ENCODE measurements at places on chromosomes 6 and 20.

DNA sequence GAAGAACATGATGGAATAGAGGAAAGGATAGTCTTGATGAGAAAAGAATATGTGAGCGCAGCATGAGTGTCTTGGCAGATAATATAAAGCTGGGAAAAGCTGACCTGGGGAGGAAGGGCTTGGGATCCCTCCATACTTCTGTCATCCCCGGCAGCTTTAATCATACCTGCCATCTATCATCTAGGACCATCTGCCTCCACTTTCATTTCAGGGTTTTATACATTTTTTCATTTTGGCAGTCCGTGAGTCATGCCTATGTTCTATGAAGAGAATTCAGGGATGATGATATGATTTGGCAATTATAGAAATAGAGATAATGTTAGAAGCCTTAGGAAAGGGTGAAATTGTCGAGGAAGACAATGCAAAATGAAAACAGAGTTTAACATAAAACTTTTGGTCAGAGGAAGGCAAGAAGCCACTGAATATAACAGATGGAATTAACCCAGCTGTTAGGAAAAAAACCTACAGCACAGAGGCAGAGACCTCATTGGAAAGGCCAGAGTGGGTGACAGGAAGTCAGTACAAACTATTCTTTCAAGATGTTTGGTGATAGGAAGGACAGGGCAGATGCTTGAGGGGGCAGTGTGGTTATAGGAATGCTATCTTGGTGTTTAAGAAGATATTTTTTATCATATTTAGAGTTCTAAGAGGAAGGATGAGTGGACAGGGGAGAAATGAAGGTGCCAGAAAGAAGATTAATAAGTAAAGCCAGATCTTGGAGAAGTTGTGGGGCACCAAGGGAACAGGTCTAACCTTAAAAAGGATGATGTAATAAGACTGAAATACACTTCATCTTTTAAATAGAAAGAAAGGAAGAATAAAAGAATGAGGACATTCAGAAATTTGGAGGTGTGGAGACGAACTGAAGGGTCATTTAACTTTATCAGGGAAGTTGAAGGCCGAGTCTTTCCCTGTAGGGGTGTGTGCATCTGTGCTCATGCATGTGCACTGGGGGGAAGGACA lies 37.8 kb downstream of the MARCKS start:
- no peak for DNase-seq

DNA sequence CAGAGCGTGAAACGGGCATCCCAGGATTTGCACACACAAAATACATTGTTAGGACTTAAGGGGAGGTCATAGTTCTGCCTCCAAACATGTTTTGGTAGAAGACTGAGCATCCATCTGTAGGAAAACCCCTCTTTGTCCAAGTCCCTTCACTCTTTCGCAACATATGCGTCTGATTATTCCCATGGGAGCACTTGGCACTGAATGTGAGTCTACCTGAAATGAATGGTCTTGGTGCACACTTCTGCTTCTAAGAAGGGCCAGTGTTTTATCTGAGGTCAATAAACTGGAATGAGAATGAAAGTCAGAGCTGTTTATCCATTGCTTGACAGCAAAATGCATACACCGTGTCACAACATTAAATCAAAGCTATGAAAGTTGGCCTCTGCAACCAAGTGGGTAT lies 33.0 kb downstream of the GJA10 start:
- DNase-seq = no peak

DNA sequence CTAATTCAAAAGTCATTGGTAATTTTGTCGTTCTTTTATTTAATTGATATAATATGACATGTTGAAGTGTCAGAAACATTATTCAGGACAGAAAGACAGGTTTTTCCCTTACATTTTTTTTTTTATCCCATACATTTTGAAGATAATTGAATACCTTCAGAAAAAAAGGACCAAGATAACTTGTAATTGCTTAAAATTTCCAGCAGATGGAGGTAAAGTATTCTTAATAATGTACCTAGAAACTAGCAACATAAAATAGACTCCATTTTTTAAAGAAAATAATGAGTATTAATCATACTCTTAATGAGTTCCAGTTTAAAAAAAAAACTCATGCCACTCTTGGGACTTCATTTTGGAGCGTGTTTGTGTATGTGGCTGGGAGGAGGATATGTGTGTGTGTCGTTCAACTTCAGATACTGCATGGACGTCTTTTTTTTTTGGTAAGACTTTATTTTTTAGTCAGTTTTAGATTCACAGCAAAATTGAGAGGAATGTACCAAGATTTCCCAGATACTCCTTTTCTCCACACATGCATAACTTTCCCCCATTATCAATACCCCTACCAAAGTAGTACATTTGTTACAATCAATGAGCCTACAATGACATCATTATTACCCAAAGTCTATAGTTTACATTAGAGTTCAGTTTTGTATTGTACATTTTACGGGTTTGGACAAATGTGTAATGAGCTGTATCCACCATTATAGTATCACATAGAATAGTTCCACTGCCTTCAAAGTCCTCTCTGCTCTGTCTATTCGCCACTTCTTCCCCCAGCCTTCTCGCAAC lies 79.4 kb downstream of the ROS1 start:
- peak; percentile 41 for DNase-seq

GRCh38 chr6:137821491-137821890 lies 45.6 kb upstream of the TNFAIP3 start:
- DNase-seq = no peak

DNA sequence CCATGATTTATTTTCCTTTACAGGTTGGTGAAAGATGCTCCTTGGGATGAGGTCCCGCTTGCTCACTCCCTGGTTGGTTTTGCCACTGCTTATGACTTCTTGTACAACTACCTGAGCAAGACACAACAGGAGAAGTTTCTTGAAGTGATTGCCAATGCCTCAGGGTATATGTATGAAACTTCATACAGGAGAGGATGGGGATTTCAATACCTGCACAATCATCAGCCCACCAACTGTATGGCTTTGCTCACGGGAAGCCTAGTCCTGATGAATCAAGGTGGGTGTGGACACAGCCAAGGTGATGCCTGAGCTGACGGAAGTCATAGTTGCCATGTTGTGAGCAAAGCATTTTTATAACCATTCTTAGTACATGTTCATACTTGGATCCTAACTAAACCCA lies 34.6 kb upstream of the CALHM6 start:
- DNase-seq = no peak

GRCh38 chr6:131381709-131382093 lies 191.3 kb upstream of the ARG1 start:
- DNase-seq = peak; percentile 38

DNA sequence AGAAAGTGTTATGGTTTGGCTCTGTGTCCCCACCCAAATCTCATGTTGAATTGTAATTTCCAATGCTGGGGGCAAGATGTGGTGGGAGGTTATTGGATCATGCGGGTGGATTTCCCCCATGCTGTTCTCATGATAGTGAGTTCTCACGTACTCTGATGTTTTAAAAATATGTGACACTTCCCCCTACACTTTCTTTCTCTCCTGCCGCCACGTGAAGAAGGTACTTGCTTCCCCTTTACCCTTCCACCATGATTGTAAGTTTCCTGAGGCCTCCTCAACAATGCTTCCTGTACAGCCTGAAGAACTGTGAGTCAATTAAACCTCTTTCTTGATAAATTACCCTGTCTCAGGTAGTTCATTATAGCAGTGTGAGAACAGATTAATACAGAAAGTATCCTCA lies 150.8 kb downstream of the TMEM200A start:
- DNase-seq = no peak

DNA sequence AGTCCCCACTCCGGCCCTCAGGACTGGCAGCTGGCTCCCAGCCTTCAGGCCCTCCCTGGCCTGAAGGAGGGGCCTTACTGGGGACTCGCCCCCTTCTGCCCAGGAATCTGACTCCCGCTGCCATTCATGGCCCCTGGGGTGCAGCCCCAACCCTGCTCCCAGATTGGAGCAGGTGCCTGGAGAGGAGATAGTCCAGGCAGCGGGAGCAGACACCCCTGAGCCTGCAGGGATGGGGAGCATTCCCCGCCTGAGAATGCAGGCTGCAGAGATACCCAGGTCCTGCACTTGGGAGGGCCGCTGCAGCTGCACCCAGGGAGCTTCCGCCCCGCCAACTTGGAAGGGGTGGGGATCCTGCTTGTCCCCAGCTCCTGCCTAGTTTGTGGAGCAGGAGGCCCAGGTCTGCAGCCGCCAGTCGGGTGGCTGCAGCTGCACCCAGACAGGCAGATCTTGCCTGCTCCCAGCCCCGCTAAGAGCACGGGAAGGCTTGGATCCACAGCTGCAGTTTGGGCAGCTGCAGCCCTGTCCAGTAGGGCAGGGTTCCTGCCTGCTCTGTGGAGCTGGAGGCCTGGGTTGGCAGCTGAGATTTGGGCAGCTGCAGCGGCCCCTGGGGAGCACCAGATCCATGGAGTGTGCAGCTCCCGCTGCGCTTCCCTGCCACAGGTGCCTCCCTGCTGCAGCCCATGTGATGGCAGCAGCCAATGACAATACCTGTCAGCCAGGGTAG lies 5.2 kb downstream of the GTSF1L start:
- DNase-seq = no peak

- DNase-seq = peak; percentile 98
Observed at GRCh38 chr6:26031595-26032339, 55.5 kb upstream of the HFE start.

GRCh38 chr6:20056350-20056992 lies 155.8 kb downstream of the MBOAT1 start:
- DNase-seq = peak; percentile 83

DNA sequence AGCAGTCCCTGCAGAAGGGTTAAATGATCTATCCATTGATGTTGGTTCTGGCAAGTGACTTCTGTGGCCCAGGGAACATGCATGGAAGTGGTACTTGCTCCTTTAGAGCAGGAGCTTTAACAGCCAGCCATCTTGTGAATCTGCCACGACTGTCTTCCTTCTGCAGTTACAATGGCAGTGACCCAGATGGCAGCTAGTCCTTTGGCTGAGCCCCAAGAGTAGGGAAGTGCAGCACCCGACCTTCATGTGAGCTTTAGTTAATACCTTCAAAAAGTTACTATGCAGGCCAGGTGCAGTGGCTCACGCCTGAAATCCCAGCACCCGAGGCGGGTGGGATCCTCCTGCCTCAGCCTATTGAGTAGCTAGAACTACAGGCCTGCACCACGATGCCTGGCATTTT lies 66.4 kb downstream of the POPDC3 start:
- DNase-seq = no peak

DNA sequence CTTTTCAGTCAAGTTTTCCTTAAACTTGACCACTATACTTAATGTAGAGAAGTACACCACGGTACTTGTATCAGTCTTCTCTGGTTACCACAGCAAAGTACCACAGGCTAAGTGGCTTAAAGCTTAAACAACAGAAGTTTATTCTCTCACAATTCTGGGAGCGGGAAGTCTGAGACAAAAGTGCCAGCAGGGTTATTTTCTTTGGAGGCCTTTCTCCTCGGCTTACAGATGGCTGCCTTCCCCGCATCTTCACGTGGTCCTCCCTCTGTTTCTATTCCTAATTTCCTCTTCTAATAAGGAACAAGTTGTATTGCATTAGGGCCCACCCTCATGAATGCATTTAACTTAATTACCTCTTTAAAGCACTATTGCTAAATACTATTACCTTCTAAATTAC lies 258.0 kb downstream of the PLCB1 start:
- peak; percentile 3 for DNase-seq

GRCh38 chr6:157909282-157909664 lies 72.4 kb upstream of the SYNJ2 start:
- DNase-seq = no peak

GRCh38 chr20:63643499-63643898 lies 9.7 kb downstream of the STMN3 start:
- DNase-seq = no peak

DNA sequence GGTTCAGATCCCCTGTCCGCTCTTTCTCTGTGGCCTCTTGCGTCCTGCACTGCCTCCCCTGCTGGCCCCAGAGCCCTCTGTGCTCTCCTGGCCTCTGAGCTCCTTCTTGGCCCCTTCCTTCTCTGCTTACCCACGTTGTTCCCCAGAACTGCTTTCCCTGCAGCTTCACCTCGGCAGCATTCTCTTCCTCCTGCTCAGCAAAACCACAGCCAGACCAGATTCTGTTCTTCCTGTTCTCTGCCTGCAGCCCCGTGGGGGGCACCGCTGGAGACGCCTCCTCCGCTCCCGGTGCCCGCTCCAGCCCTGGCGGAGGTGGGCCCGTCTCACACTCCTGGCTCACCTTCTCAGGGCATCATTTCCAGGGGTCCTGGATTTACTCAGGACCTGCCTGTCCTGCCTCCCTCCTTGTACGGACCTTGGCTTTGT lies 59.7 kb downstream of the TCP11 start:
- peak; percentile 80 for DNase-seq

GRCh38 chr20:46581391-46581790 lies 30.9 kb upstream of the OCSTAMP start:
- no peak for DNase-seq

- DNase-seq = no peak
Observed at GRCh38 chr6:132135409-132135808, 184.2 kb upstream of the CCN2 start.

- no peak for DNase-seq
Observed at GRCh38 chr20:53284256-53284655, 309.4 kb downstream of the ZNF217 start.

DNA sequence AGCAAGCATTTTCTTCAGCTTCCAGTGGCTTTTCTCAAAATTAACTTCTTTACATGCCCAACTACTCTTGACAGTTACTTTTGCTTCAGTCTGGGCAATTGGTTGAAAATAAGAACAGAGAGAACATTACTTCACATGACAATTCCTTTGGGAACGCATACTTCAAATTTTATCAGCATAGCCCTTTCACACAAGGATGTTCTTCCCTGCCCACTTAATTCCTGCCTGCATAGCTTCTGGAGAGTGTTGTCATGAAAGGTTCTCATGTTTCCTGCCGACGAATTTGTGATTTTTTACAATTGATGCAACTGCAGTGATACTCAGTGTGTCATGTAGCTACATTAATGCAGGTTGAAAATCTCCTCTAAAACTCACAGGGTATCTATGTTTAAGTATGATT lies 22.0 kb upstream of the SNRNP48 start:
- DNase-seq = peak; percentile 87

DNA sequence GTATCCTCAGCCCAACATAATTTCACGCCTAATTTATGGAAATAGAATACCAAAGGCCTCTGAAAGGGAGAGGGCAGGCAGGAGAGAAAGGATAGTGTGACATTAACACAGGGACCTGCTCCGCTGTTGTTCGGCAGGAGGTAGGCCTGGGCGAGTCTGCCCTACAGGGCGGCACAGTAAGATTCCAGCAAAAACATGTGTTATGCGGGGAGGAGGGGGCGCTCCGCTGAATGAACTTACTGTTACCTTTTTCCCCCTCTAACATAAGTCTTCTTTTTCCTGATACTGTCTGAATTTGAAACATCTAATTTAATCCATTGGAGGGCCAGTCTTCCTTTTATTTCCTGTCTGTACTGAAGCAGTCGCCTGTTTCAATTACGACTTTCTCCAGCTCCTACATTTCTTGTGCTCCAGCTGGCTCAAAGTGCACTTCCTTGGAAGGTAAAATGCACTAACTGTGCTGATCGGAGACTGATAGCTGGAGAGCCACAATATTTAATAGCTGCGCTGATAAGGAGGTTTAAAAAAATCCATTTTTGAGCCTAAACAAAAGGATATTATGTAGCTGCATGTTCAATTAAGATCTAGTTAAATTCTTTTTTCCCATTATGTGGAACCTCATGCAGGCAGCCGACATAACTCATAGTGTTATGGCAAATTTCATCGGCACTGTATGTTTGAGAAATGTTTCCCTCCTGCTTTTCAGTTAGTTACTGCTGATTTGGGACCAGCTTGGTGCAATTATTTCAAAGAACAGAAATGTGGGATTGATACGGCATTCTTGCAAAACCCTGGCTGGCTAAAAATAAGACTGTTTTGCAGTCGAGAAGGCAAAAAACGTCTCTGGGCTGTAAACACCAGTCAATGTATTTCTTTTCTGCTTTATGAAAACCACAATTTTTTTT lies 193.0 kb downstream of the FOXC1 start:
- DNase-seq = peak; percentile 41
